ENCODE measurements at places on chromosomes 16 and 17. TPM values are rescaled to one million over a fixed set of nuclear protein-coding genes. Genes with fewer than 3 reads are reported as not detected.

ZNF624 gene
- polyA plus RNA-seq = 0.85 TPM

DNA sequence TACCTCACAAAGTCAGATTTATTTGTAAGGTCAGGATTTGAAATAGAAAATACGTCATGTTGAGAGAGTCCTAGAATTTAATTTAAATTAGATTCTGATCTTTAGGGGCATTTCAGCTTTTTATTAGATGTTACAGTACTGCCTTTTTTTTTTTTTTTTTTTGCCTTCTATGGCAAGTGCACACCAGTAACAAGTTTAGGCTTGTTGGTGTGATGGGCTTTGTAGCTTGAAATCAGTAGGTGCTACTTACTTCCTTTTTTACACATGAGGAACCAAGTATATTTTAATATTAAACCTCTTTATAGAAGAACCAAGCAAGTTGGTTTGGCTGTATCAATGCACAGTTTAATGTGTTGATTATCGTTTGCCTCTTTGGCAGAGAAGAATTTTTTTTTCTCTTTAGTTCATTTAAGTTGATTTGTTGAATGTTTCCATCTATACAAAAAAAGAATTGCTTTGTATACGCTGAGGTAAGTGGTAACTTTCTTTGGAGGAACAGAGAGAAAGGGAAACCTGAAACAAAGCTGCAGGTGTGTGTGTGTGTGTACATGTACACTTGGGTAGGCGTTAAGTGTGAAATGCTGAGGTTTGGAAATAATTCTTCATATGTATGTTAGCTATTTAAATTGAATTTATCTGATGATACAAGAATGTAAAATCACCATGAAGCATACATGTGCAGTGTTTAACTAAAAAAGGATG is 15.7 kb downstream of the RBL2 start:
- no peak for DNase-seq

GRCh38 chr16:53779186-53779585 is 75.2 kb downstream of the FTO start:
- no peak for DNase-seq

DNA sequence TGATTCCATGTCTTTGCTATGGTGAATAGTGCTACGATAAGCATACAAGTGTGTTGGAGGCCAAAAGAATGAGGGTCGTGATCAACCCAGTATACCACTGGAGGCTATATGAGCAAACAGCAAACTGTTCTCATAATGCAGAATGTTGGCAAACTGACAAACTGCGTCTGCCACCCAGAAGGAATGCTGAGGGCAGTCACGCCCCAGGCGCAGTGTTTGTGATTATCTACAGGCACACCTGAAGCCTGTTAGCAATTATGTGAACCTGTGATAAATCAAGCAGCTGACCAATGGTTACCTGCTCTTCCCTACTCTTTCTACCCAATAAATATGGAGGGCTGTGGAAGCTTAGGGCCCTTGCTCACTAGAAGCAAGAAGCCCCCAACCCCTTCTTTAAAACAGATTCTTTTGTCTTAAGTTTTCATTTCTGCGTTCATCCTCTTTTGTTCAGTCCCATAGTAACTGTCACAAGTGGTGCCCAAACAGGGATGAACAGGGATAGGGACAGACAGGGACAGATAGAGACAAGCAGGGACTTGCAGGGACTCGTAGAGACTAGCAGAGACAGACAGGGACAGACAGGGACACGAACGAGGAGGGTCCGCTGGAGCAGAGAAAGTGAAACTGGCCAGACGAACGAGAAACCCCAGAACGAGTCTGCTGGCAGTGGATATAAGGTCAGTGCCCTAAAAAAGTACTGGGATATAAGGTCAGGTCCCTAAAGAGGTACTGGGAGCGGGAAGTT is 25.1 kb downstream of the CD300LG start:
- DNase-seq = peak; percentile 91

- peak; percentile 54 for DNase-seq
Measured at GRCh38 chr16:68417711-68418301, 30.5 kb downstream of the SMPD3 start.

DHRS7C gene
- polyA plus RNA-seq = 0.15 TPM

DNA sequence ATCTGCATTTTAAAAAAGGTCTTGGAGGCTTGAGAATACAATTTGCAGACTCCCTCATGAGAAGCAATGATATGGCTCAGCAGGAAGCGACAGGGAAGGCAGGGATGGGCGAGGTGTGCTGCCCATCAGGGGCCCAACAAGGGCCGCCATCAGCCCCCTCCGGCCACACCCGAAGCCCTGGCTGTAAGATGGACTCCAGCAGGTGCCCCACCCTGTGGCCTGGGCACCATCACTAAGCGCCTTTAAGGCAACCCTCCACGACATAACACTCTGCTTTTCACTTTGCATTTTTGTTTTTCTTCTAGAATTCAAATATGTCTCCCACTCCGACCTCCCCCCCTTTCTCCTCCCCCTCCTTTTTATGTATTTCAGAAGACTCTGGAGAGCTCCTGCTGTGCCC is 52.2 kb upstream of the RCVRN start:
- no peak for DNase-seq

SLC35G6 gene
- not detected for polyA plus RNA-seq

- DNase-seq = no peak
Measured at GRCh38 chr16:58678716-58679115, 5.9 kb downstream of the SLC38A7 start.

Data from small intestine (tissue), 16 donors.